ENCODE measurements at places on chromosomes 5 and 9.
A peak's percentile ranks its signal among the peaks of the same experiment; 100 is the strongest.

DNA sequence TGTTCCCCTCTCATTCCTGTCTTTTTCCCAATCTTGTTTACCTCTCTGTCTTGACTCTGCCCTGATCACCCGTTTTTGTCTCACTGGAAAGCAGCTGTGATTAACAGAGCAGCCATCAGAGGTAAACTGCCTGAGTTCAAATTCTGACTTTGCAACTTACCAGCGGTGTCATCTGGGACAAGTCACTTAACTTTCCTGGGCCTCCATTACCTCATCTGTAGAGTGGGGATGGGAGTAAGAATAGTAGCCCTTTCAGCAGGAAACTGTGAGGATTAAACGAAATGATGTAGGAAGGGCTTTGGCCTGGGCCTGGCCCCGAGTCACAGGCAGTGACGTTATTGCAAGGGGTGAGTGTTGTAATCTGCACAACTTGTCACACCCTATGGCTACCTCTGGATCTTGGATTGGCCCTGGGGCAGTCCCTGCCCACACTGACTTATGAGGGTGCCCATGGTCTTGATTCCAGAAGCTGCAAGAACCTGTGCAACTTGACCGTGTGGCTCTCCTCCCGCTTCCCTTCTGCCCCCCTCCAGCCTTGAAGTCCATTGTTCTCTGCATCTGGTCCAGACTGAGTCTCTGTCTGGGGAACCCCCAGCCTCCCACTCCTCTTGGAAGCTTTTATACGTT is 657 bp upstream of the PCDH12 start:
- DNase-seq = no peak

GRCh38 chr9:92720807-92721535 is 43.7 kb downstream of the BICD2 start:
- no peak for DNase-seq

DNA sequence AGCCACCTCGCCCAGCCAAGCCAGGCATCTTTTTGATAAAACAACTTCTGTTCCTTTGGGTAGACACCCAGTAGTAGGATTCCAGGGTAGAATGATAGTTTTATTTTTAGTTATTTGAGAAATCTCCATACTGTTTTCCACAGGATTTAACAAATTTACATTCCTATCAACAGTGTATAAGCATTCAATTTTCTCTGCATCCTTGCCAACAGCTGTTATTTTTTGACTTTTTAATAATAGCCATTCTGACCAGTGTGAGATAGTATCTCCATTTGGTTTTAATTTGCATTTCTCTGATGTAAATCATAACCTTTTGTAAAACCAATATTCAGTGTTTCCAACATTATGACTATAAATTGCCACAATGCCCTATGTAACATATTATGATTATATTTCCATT is 28.2 kb upstream of the CCNB1 start:
- DNase-seq = no peak

- no peak for DNase-seq
Measured at GRCh38 chr5:137938751-137939143, 49.5 kb downstream of the PKD2L2 start.

GRCh38 chr9:134193912-134194535 is 29.7 kb upstream of the RNU6ATAC start:
- DNase-seq = no peak

GRCh38 chr5:103273952-103274351 is 15.4 kb downstream of the MACIR start:
- DNase-seq = no peak

GRCh38 chr5:38167562-38167996 is 90.8 kb upstream of the EGFLAM start:
- peak; percentile 17 for DNase-seq

DNA sequence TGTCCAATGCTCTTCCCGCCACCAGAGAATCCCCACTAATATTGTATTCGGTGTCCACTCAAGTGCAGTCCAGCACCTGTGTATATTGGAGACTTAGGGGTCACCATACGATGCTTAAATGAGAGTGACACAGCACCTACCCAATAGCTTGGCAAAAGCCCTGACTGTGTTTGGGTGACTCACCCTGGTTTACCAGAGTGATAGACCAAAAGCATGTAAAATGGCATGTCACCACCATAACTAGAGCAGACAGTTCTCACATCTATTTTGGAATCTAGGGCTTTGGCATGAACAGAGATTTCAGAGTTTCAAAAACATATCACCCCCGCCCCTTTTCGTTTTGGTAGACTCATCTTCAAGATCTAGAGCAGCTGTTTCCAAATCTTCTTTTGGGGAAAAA is 217.3 kb upstream of the RASEF start:
- DNase-seq = peak; percentile 30

DNA sequence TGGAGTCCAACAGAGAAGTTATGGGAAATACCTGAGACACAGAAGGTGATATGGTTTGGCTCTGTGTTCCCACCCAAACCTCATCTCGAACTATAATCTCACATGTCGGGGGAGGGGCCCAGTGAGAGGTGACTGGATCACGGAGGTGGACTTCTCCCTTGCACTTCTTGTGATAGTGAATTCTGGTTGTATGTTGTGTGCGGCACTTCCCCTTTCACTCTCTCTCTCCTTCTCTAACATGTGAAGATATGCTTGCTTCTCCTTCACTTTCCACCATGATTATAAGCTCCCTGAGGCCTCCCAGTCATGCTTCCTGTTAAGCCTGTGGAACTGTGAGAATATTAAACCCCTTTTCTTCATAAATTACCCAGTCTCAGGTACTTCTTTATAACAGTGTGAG is 96.1 kb downstream of the TMEM232 start:
- no peak for DNase-seq

DNA sequence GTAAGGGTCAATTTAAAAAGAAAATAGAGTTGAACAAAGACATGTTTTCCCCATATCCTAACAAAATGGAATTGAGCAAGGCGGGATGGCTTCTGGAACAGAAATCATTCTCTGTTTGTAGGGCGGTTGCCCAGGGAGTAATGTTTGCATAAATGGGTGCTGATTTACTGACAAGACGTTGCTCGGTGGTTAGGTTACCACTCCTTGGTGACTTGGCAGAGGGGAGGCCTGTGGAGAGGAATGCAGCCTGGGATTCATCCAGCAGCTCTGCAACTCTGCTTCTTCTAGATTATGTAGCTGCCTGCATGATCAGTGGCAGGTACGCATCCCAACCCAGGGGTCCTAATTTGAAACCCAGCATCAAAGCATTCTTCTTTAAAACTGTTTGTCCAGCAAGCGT is 200.2 kb downstream of the CFAP90 start:
- DNase-seq = no peak

DNA sequence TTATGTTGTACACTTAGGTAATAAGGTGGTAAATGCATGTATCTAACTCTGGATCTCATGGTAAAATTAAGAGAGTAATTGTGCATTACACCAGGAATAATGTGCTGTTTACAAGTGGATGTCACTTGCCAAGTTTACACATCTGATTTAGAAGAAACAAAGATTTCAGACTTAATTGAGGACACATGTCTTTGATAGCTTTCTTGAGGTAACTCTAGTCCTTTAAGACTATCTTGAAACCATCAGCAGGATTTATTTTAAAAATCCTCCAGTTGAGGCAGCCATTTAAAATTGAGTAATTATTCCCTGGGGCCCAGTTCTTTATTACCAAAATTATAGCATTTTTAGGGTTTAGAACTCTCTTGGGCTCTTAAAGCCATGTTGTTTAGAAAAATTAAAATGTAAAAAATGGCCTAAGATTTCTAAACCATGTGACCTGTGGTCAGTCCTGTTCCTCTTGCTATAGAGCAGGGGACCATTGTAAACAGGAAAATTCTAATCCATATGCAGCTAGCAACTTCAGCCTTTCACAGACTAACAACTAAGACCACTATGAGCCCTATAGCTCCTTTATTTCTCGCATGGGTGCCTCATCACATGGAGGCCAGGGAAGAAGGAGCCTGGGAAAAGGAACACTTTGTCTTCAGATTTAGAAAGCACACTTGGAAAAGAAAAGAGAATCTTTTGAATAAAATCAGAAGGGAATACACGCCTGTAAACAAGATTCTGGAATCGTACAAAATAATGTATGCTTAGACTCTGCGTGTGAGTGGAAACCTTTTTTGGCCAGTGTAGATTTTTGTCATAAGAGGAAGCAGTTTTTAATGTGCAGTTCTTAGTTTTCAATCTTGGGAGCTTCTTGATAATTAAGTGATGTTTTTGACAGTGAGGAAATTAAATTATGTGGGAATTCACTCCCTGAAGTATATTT is 71.2 kb downstream of the ZSWIM6 start:
- DNase-seq = no peak

DNA sequence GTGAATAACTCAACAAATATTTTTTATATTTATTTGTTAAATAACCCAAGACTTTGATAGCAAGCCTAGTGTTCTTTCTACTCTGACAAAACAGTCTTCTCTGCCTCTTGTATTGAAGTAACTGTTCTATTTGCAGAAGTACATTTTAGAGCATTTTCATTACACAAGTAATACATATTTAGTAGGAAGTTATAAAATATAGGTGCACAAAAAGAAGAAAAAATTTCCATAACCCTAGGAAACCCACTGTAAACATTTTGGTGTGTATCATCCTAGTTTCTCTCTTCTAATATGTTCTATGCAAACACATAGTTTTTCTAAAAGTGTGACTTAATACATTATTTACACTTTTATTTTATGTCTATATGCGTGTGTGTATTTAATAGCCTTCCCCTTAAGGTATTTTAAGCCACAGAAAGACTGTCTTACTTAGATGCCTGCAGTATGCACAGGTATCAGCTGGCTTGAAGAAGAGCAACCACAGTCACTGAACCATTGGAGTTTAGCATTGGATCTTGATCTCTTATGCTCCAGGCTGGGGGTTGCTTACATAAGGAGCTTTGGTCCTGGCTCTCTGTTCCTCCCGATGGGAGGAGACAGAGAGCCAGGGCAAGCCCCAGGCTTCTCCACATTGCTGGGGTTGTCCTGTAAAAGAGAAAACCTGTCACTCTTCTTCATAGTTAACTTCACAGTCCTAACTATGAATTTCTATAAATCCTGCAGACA is 3.8 kb downstream of the SELENOP start:
- no peak for DNase-seq

DNA sequence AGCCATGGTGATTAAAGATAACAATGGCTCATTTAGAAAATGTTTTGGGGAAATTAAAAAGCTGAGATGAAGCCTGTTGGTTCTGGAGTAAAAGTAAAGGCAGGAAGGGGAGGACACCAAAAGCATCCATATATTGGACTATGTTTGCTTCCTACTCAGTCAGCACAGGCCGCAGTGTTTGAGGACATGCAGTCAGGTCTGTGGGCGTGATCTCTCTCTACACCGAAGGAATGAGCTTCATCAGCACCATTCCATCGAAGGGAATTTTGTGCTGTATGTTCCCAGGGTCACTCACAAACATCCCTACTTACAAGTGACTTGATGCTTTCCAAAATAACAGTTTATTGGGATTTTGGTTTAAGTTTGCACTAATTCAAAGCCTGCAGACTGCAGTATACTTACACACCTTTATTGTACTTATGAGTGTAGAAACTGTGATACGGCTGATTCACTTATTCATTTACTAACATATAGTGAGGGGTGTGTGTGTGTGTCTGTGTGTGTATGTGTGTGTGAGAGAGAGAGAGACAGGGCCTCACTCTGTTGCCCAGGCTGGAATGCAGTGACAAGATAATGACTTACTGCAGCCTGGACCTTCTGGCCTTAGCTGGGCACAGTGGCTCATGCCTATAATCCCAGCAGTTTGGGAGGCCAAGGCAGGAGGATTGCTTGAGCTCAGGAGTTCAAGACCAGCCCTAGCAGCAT is 13.4 kb upstream of the CDK5RAP2 start:
- DNase-seq = no peak

DNA sequence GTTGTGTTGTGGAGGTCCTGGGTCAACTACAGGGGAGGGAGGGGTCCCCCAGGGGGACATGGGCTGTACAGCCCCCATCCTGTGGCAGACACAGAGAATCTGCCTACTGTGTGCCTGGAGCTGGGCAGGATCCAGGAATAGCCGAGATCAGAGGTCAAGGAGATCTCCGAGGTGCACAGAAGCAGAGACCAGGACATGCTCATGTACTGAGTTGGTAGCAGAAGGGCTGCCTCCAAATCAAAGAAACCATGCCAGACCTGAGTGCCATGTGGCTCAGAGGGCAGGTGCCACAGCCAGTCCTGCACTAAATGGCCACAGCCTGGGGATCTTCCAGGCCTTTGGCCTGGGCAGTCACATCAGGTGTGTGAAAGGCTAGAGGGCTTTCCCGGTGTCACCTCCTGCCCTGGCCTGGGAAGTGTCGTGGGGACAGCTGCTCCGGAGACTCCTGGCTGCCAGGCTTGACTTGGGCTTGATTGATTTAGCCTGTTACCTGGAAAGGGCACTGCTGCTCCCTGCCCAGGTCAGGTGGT is 27.8 kb downstream of the GSN start:
- DNase-seq = no peak

GRCh38 chr5:92548346-92548745 is 1032.7 kb downstream of the NR2F1-AS1 start:
- peak; percentile 42 for DNase-seq

- DNase-seq = no peak
Measured at GRCh38 chr5:141680178-141680577, 1.9 kb downstream of the ARAP3 start.

- no peak for DNase-seq
Measured at GRCh38 chr5:88877826-88878225, 5.2 kb downstream of the MEF2C start.

- DNase-seq = peak; percentile 91
Measured at GRCh38 chr5:123785162-123786071, 273.4 kb downstream of the CSNK1G3 start.

DNA sequence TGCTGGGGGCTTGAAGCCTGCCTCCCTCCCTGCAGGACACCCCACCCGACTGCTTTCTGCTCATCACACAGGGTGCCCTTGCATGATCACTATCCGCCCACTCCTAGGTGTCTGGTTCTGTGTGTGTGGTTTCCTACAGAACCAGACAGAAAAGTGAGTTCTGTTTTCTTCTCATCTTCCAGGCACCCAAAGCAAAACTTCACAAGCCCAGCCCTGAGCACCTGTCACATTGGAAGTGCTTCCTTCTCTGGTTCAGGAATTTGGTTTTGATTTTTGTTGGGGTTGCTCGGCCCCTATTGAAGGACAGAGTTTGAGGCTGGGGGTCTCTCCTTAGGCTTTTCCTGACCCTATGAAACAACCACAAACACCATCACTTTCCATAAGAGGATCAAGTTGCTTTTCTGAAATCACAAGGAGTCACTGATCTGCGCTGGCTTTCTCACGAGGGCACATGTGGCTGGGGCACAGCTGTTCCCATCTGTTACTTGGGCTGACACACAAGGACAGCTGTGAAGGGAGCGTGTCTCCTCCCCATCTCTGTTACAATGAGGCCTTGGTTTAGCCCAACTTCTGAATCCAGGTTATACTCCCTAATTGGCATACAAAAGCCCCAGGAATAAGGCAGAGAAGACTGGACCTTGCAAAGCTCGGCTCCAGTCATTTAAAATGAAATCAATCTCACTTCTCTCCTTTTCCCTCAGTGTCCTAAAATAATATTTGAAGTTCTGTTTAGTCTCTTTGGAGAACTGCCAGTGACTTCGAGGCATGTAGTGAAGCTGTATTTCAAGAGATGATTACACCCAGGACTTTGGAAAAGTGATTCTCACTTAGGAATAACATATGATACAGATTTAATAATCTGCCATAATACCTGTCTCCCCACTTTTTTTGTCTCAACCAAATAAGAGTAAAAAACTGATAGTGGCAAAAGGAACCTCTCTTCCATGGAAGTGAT is 213.1 kb upstream of the GAS1 start:
- DNase-seq = peak; percentile 100

GRCh38 chr9:25913806-25914205 is 235.6 kb upstream of the TUSC1 start:
- no peak for DNase-seq

- peak; percentile 58 for DNase-seq
Measured at GRCh38 chr5:177553671-177554429, 513 bp downstream of the FAM193B start.
